Bronchial epithelial cell (primary cell): ENCODE measurements at places on chromosomes 5 and 9. TPM values are rescaled to one million over a fixed set of nuclear protein-coding genes. Genes with fewer than 3 reads are reported as not detected.

GRCh38 chr5:81213070-81213469 lies 20.1 kb upstream of the CKMT2 start:
- no peak for DNase-seq

GRCh38 chr5:142063878-142064331 lies 44.7 kb upstream of the NDFIP1 start:
- no peak for DNase-seq

DNA sequence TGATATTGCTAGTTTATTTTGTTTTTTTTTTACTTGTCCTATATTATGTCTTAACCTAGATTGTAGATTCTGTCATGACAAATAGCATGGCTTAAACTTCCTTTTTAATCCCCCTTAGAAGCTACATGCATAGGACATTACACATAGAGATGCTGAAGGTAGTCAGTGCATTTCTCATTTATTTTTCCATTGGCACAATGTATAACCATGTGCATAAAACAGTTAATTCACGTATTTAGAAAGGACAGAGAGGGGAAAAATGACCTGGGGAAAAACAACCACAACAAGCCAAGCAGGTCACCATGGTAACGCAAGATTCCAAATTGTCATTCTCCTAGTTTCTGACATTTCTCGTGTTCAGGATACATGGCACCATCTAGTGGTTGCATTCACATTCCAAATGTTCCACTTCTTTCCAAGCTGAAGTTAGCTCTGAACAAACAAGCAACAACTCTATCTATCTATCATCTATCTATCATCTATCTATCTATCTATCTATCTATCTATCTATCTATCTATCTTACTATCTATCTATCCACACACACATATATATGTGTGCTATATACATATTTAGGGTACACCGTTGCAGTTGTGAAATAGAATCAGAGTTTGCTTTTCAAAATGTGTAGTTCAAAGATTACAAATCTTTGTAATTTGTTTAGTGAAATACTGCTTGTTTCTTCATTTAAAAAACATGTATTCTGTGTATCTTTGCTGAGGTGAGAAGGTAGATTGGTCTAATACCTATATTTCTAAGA lies 487.2 kb upstream of the ST8SIA4 start:
- DNase-seq, result peak; percentile 50

- DNase-seq, result no peak
Observed at GRCh38 chr5:169279125-169279524, 21.8 kb downstream of the SLIT3 start.

FBP1 gene
- total RNA-seq, result 0.13 TPM in 1 of 2 replicates, not detected in the other

DNA sequence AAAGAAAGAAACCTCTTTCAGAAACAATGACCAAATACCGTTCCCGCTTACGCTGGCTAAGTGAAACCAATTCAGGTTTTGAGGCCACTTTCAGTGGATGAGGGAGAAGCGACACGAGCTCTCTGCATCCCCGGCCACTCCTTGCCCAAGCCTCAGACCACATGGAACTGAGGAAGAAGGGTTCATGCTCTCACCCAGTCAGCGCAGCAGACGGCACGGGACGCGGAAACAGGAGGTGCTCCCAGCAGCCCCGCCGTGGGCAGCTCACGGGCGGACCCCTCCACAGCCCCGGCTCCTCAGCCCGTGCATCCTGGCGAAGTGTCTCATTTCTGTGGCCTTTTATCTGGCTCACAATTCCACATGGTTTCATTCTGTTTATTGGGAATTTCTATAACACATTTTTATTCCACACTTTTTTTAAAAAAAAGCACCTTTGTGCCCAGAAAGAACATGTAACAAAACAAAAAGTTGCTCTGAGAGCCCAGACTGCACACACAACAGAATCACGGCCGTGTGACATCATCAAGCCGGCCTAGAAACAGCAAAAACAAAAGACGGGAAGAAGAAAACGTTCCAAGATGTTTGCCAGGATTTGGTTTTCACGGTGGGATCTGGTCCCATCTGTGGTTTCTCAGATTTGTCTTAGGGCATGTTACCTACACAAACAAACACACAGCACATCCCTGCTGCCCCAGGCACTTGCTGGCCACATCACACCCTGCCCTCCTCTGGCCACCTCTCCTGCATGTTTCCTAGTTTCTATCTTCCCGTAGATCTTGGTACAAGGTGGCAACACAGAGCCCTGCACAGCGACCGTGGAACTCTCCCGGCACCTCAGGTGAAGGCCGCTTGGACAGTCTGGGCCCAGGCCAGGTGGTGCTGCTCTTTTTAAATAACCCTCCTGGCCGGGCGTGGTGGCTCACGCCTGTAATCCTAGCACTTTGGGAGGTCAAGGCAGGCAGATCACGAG lies 16.2 kb downstream of the QSOX2 start:
- DNase-seq, result no peak

DNA sequence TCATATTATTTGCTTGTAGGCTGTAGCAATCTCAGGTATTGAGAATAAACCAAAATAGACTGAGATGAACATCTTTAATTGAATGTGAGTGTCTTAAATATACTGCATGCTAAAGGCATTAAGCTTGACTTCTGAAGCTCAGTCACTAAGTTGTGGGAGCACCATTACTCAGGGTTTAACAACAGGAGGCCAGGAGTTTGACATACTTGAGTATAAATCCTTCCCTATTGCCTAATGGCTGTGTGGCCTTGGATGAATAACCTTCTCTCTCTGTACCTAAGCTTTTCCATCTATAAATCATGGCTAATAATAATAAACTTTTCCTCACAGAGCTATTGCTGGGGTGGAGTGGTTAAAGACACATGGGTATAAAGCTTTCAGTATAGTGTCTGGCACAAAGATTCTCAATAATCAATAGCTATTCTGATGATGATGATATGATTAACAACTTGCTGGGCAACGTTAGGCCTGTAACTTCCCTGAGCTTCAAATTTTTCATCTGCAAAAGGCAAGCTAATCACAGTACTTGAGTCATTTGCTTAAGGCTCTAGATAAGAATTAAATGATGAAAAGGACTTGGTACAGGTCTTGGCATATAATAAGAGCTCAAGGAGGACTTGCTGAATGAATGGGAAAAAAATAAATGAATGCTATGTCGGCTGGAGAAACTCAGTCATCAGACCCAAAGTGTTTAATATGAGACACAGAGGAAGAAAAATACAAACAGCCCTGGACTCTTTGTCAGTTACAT lies 174.0 kb upstream of the IL12B start:
- peak; percentile 50 for DNase-seq

DNA sequence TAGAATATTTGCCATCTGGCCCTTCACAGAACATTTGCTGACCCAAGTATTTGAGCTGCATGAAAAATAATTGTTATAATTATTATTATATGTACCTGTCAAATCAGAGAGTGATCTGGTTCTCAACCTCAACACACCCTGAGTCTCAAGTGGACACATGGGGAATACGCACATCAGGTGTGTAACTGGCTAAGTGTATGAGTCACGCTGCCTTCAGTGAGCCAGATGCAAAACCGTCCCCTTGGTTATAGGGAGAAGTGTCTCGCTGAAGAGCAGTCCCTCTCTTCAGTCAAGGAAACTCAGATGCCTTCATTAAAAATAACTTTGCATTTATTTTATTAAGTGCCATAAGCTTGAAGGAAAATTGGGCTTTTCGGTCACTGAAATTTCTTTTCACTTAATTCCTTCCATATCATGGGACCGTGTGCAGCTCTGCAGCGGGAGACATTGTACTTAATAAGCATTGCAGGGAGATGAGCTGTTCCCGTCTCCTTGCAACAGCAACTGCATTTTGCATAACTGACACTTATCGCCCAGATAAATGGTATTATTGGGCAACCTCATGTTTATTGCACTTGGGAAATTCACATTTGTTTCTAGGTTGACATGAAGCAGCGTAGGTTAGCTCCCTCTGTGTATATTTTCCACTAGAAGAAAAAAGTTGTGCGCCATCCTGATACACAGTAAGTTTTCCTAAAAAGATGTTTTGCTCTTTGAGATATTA lies 512.3 kb upstream of the DAP start:
- DNase-seq, result no peak

GRCh38 chr5:59296317-59297264 lies 596.9 kb downstream of the PDE4D start:
- peak; percentile 84 for DNase-seq

- DNase-seq, result no peak
Observed at GRCh38 chr9:106174346-106174745, 480.0 kb downstream of the TMEM38B start.

PRDM9 gene
- total RNA-seq, result under 0.01 TPM in 1 of 2 replicates, not detected in the other

GRCh38 chr5:139140591-139141071 lies 57.5 kb downstream of the SIL1 start:
- DNase-seq, result no peak

DNA sequence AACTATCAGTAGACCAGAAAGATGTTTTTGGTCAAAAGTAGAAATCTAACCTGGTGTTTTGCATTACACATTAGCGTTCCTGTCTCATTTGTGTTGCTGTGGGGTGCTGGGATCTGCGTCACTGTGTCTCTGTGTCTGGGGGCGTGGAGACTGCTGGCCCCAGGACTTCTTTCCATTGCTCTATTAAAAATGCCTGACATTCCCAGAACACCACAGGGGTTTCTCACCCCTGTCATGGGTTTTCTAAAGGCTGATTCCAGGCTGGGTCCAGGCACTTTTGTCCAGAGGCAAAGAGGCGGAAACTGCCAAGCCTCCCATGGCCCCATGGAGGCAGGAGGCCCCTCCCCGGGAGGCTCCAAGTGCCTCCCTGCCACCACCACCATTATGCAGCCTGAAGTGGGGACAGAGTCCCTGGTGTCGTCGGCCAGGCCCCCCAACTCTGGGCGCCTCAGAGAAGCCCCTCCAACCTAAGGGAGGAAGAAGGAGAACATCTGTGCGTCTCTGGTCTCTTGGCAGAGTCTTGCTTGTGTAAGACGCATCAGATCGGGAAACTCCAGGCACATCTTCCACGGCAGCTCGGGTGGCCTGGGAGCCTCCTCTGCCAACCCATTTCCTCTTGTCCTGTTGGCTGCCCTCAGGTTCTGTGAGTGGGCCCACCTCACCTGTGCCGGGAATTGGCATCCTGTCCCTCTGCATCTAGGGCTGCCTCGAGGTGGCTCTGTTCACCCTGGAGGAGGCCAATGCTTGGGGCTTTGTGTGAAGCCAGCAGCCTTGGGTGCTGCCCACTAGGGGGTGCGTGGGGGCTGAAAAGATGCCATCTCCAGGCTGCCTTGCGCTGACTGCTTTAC lies 13.8 kb upstream of the PLEKHG4B start:
- peak; percentile 38 for DNase-seq

TSLP gene
- total RNA-seq, result 0.79 and 2.0 TPM in 2 replicates

- no peak for DNase-seq
Observed at GRCh38 chr5:102649731-102650130, 105.4 kb upstream of the PAM start.

ARL10 gene
- total RNA-seq, result 4.2 and 5.2 TPM in 2 replicates

DNA sequence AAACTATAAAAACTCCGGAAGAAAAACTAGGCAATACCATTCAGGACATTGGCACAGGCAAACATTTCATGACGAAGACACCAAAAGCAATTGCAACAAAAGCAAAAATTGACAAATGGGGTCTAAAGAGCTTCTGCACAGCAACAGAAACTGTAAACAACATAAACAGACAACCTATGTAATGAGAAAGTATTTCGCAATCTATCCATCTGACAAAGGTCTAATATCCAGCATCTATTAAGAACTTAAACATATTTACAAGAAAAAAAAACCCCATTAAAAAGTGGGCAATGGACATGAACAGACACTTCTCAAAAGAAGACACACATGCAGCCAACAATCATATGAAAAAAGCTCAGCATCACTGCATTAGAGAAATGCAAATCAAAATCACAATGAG lies 498.6 kb downstream of the HINT1 start:
- no peak for DNase-seq

PCDHGA1 gene
- under 0.01 and 0.26 TPM in 2 replicates for total RNA-seq

FOXD1 gene
- total RNA-seq, result 2.3 and 3.4 TPM in 2 replicates

PTPRD gene
- 2.9 and 10.9 TPM in 2 replicates for total RNA-seq

DNA sequence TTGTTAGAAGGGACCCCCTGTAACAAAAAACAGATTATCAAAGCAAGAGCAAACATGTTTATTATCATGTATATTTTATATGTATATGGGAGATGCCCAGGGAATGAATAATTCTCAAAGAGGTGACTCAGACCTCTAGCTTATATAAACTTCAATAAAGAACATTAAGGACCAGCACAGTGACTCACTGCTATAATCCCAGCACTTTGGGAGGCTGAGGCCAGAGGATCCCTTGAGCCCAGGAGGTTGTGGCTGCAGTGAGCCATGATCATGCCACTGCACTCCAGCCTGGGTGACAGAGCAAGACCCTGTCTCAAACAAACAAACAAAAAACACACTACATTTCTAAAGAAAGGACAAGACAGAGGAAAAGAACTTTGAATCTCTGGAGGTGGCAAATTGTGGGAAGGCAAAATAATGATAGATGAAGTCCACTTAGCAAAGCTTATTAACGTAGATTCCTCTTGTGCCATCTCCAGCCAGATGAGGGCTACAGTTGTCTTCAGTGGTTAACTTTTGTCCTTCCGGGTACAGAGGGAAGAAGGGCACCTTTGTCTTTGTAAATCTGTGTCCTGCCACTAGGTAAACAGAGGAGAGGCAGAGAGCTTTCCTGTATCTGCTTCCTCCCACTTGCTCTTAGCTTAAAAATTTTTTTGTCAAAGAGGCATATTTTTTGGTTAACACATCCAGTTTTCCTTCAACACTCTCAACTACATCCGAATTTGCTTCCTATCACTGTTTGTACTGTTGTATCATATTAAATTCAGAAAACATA lies 7.5 kb upstream of the RFK start:
- peak; percentile 46 for DNase-seq

- DNase-seq, result no peak
Observed at GRCh38 chr5:3143382-3143781, 391.9 kb upstream of the IRX2 start.

DNA sequence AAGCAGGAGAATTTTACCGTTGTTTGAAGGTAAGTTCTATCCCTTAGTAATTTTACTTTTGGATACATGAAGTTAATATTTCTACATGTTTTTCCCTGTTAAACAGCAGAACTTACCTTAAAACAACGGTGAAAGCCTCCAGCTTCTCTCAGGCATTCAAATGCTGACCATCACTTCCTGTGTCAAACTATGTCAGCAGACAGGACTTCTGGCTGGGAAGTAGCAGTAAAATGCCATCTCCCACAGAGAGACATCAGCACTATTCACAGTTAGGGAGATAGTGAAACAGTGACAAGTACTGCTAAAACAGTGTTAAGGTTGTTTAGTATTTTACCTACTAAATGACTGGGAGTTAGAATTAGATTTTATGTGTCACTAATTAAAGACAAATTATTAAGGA lies 34.2 kb upstream of the GOLGA1 start:
- DNase-seq, result no peak

DNA sequence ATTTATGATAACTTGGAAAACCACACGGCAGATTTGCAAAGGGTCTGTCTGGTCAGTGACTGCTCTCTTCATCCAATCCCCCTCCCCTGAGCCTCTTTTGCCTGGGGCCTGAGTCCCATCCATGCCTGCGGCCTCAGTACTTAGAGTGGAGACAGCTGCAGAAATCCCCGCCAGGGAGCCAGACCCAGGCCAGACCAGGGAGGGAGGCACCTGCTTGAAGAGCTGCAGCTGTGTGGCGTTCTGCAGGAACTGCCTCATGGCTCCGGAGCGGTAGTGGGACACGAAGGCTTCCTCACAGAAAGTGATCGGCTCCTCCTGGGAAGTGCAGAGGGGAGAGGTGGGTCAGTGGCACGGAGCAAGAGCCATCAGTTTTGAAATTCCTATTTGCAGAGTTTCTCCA lies 101.6 kb downstream of the CRB2 start:
- DNase-seq, result no peak
